Stimulated activated naive CD4-positive, alpha-beta T cell treated with Interleukin-2 at 50 U/mL for 16 hours (primary cell): ENCODE measurements at places on chromosomes 1 and 21.

DNA sequence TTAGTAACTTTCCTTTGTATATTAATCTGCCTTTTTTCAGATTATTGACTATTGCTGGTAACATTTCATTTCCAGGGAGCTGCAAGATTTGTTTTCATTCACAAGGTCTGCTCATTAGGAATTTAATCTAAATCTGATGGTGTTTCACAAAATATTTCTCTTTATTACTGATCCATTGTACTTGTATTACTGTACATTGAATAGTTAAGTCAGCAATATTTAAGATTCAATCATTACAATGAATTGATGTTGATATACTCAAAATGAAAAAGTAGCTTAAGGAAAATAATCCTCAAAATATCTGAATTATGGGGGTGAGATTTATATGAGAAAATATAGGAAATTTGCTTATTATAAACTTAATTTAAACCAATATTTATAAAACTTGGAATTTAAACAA, 308.6 kb upstream of the PBX1 start:
- DNase-seq = no peak

- DNase-seq = no peak
Measured at GRCh38 chr1:198160222-198160621, 3.4 kb downstream of the NEK7 start.

DNA sequence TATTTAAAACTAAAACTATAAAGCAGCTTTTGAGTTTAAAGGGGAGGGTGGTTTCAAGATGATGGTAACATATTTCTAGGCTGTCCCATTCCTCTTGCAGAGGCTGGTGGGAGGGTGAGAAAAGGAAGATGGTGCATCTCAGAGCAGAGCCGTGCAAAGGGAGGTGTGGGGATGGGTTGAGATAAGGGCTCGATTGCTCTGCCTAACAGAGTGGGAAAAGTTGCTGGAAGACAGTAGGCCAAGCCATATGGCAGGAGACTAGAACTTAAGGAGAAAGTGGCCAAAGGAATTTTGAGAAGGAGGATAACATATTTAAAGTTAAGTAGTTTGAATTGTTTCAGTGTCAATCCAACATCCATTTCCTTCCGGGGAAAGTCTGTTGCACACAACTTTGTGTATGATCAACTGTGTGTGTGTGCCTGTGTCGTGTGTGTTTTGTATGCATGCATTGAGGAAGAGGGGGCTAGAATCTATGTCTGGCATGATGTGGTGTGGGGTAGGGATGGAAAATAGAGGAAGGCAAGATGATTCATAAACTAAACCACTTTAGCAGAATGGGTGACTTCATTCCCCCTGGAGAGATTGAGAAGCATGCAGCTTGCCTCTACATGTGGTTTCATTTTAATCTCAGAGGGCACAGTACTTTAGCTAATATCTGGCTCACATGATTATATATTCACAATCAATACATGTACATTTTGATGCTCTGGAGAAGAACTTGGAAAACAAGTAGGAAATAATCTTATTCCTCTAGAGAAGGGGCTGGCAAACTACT, 145.0 kb upstream of the DNAH14 start:
- no peak for DNase-seq

DNA sequence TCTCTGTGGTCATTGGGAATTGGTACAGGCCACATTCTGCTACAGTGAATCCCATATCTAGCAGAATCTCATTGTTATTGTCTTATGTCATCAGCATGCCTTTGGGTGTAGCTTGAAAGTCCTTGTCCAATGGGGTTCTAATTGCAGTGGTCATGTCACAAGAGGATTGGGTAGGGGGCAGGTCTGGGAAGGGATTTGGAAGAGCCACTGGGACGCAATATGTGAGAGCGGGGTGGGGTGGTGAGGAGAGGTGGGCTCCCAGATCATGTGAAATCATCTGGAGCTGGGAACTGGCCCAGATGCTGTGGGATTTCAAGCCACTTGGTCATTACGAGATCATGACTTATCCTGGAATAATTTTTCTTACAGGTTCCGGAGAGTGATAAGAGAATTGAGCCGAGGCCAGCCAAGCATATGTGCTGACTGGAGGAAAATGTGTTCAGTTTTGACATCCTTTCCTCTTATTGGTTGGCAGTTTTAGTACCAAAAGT, 16.3 kb downstream of the CNIH3 start:
- no peak for DNase-seq

GRCh38 chr1:169727307-169727706, 6.6 kb downstream of the SELE start:
- DNase-seq = no peak

DNA sequence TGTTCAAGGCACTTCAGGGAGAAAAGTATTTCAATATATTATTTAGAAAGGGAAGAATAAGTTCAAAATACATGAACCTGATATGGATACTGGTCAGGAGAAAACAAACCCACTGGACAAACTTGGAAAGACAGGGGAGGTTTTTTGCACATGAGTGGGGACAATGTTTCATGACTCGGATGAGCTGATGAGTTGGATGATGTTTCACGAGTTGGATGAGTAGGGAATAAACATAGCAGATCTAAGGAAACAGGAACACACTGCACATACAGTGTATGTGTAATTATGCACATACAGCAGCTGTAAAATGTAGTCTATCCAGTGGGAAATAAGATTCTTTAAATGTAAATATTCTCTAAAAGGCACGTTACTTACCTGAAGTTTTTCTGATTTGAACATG, 682.9 kb upstream of the ADAMTS5 start:
- DNase-seq = no peak

- no peak for DNase-seq
Measured at GRCh38 chr1:179748772-179749171, 5.7 kb downstream of the FAM163A start.
